Activated CD4-positive, alpha-beta memory T cell treated with anti-CD3 and anti-CD28 coated beads, Interleukin-2, amount 10 ng/mL, durations not matched to agents 7 days and 5 days (primary cell): ENCODE measurements at places on chromosomes 4 and X.

DNA sequence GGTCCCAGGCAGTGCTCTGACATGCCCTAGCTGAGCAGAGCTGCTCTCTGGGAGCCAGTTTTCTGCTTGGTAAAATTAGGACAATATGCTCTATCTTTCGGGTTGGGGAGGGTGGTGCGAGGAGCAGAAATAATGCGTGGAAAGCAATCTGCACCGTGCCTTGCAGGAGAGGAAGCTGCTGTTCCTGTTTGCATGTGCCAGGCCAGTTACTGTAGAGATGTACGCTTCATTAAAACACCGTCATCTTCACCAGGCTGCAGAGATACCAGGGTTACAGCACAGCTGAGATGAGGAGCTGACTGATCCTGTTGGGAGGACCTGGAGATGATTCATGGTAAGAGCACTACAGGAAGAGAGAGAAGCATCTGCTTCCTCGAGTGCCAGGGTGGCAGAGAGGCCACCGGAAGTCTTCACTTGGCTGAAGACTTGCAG is 29.5 kb upstream of the IRF2 start:
- peaks cover 4% of the 10 kb centered on the region for H3K36me3 ChIP-seq
- no peaks in the 10 kb centered on the region for H3K27me3 ChIP-seq
- peak overlapping the region; percentile 79 for H3K27ac ChIP-seq
- H3K4me1 ChIP-seq = peaks cover 37% of the 10 kb centered on the region
- peak overlapping the region; percentile 18 for H3K4me3 ChIP-seq

- H3K4me1 ChIP-seq = no peaks in the 10 kb centered on the region
- H3K27ac ChIP-seq = no peak overlapping the region
- H3K4me3 ChIP-seq = no peak overlapping the region
- no peaks in the 10 kb centered on the region for H3K27me3 ChIP-seq
- H3K36me3 ChIP-seq = no peaks in the 10 kb centered on the region
Measured at GRCh38 chr4:954211-955020, 19.0 kb downstream of the DGKQ start.

- H3K27ac ChIP-seq = no peak overlapping the region
- DNase-seq = no peak
- H3K4me3 ChIP-seq = no peak overlapping the region
- no peaks in the 10 kb centered on the region for H3K4me1 ChIP-seq
Measured at GRCh38 chrX:1894740-1895139, 279.9 kb downstream of the ASMT start.

- peaks cover 18% of the 10 kb centered on the region for H3K36me3 ChIP-seq
- no peaks in the 10 kb centered on the region for H3K27me3 ChIP-seq
- DNase-seq = no peak
- peak overlapping the region; percentile 71 for H3K27ac ChIP-seq
- H3K4me3 ChIP-seq = peak overlapping the region; percentile 69
Measured at GRCh38 chr4:25863831-25864418, 1.1 kb upstream of the SEL1L3 start.

DNA sequence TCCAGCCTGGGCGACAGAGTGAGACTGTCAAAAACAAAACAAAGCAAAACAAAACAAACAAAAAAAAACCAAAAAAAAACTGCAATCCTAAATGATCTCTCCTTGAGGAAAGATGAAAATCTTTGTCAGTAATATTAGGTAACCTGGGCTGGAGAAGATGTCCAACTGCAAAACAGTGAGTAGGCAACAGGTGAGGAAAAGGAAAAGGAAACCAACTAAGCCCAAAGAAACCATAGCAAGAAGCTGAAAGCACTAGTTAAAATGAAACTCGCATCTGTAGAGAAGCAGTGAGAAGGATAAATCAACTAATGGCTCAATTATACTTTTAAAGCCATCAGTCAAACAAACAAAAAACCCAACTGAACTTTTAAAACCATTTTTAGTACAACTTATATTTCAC is 54.2 kb downstream of the ENOX2 start:
- no peaks in the 10 kb centered on the region for H3K36me3 ChIP-seq
- H3K27ac ChIP-seq = no peak overlapping the region
- no peak for DNase-seq
- H3K27me3 ChIP-seq = no peaks in the 10 kb centered on the region
- H3K4me1 ChIP-seq = peaks cover 11% of the 10 kb centered on the region

GRCh38 chr4:152255437-152255836 is 280.5 kb downstream of the FBXW7 start:
- DNase-seq = peak; percentile 83
- H3K27me3 ChIP-seq = peaks cover 3% of the 10 kb centered on the region
- no peak overlapping the region for H3K27ac ChIP-seq
- peaks cover 7% of the 10 kb centered on the region for H3K36me3 ChIP-seq

DNA sequence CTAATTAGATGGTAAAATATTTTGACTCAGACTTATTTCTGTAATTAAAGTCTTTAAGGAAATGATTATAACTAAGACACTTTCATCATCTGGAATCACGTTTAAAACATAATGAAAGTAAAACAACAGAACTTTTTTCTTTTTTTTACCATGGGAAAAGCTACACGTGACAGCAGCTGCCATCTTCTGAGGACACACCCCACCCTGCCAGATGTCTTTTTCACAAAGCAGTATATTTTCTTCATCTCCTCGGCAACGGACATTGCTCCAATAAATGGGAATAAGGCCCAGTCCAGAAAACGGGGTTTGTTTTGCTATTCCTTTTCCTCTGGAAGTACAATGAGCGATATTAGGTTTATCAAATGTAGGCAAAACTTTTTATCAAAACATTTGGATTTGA is 17.5 kb downstream of the PRSS12 start:
- H3K4me3 ChIP-seq = no peak overlapping the region
- DNase-seq = no peak
- no peaks in the 10 kb centered on the region for H3K36me3 ChIP-seq
- peaks cover 7% of the 10 kb centered on the region for H3K27me3 ChIP-seq
- H3K27ac ChIP-seq = no peak overlapping the region
- H3K4me1 ChIP-seq = no peaks in the 10 kb centered on the region

GRCh38 chr4:72513227-72513626 is 55.8 kb downstream of the ADAMTS3 start:
- no peaks in the 10 kb centered on the region for H3K4me1 ChIP-seq
- H3K27ac ChIP-seq = no peak overlapping the region
- no peaks in the 10 kb centered on the region for H3K27me3 ChIP-seq
- no peak overlapping the region for H3K4me3 ChIP-seq

DNA sequence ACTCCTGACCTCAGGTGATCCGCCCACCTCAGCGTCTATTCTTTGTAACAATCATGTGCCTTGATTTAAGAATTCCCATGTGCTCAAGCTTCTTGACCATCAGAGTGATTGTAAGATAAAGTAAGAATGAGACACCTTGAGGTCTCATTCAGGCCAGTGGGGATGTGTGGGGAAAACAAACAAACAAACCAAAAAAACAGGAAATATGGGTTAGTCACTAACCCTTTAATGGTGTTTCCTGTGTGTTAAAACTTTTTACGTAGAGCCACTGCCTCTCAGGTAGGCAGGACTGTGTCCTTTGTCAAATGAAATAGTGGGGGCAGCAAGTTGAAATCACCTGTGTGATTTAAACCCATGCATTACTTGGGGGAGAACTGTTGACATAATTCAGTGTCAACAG is 91.5 kb upstream of the DHRSX start:
- H3K27ac ChIP-seq = peak overlapping the region; percentile 33
- H3K4me1 ChIP-seq = peaks cover 14% of the 10 kb centered on the region
- H3K4me3 ChIP-seq = no peak overlapping the region

DNA sequence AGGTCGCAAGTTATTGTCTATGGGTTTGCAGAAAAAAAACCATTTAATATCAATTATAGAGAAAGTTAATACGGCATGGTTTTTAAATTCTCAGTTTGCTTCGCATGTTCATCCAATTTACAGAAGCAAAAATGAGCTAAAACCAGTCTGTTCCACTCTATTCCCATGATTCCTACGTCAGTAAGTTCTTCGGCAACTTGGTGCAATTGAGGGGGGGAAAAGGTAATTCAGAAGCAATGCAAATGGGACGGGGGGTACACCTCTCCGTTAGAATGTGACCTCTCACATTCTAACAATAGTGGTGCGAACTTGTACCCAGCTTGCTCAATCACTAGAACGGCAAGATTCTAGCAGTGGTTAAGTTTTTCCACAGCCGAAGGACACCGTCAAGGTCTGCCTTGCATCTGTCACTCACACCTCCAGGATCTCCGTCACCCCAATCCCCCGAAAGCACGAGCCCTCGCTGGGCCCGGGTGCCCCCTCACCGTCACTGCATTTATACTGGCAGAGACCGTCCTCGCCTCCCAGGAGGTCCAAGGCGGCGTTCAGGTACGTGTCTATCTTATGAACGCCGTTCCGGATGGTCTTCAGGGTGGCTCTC is 653 bp downstream of the PLA2G12A start:
- peak; percentile 25 for DNase-seq
- H3K4me1 ChIP-seq = peaks cover 19% of the 10 kb centered on the region
- H3K4me3 ChIP-seq = peak overlapping the region; percentile 82
- peaks cover 3% of the 10 kb centered on the region for H3K27me3 ChIP-seq
- peaks cover 8% of the 10 kb centered on the region for H3K36me3 ChIP-seq

DNA sequence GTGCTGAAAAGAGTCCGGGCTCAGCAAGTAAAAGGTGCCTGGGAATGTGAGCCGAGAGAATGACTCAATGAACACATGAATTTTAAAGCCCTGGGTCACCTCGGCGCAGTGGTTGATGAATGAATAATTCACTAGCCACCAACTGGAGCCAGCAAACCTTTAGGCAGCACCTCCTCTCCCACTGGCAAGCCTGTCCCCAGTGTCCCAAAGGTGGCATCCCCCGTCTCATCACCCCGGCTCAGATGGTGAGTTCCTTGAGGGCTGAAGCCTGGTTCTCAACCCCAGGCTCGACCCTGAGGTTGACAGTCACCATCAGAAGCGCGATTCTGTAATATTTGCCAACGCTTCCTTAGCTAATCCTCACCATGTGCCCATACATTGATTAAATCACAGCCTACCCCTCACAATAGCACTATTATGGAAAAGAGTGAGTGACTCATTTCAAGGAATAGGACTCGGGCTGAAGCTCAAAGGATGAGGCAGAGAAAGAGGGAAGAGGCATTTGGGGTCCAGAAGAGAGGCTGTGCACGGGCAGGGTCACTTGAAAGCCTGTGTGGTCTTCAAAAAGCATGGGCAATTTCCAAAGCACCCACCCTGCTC is 2.7 kb upstream of the CCNQ start:
- peaks cover 52% of the 10 kb centered on the region for H3K4me1 ChIP-seq
- no peak for DNase-seq
- H3K4me3 ChIP-seq = peak overlapping the region; percentile 21
- no peak overlapping the region for H3K27ac ChIP-seq

- no peak overlapping the region for H3K27ac ChIP-seq
- peaks cover 5% of the 10 kb centered on the region for H3K4me1 ChIP-seq
- peaks cover 16% of the 10 kb centered on the region for H3K27me3 ChIP-seq
- no peak for DNase-seq
- H3K36me3 ChIP-seq = no peaks in the 10 kb centered on the region
Measured at GRCh38 chrX:103831342-103831802, 685 bp downstream of the RAB9B start.

GRCh38 chr4:122552898-122553297 is 68.0 kb downstream of the IL21 start:
- peaks cover 16% of the 10 kb centered on the region for H3K4me1 ChIP-seq
- H3K4me3 ChIP-seq = no peak overlapping the region
- no peak overlapping the region for H3K27ac ChIP-seq
- H3K36me3 ChIP-seq = peaks cover 5% of the 10 kb centered on the region
- no peak for DNase-seq
- H3K27me3 ChIP-seq = no peaks in the 10 kb centered on the region

- H3K36me3 ChIP-seq = no peaks in the 10 kb centered on the region
- no peak for DNase-seq
- H3K4me3 ChIP-seq = no peak overlapping the region
- H3K27me3 ChIP-seq = no peaks in the 10 kb centered on the region
- no peaks in the 10 kb centered on the region for H3K4me1 ChIP-seq
- no peak overlapping the region for H3K27ac ChIP-seq
Measured at GRCh38 chrX:28542791-28543190, 44.5 kb upstream of the IL1RAPL1 start.

DNA sequence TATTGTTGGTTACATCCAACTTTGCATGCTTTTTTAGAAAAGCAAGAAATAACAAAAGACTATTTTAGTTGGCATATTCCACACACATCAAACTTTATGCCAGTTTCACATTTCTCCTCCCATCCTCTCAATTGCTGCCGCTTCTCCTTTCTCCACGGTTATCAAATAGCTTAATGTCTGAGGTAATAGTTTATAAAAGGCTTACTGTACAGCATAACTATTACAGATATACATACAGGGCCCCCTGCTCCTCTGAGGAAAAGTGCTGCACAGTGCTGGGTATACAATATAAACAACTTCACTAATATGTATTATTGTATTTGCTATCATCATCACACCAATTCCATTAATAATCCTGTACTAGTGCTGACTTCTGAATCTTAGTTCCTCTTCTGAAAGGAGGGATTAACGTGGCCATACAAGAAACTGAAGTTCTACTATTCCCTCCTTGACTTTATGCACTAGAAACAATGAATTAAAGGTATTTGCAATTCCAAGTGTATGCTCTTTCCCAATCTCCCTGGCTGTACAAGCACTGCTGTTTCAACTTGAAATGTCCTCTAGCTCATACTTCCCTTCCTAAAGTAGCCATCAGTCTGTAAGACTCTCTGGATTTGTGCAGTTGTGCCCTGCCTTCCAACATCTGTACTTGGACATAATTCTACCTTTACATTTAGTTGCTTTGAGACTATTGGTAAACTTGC is 2.5 kb downstream of the CCNI start:
- no peak overlapping the region for H3K4me3 ChIP-seq
- peaks cover 3% of the 10 kb centered on the region for H3K27me3 ChIP-seq
- DNase-seq = no peak
- H3K36me3 ChIP-seq = peaks cover 30% of the 10 kb centered on the region
- no peak overlapping the region for H3K27ac ChIP-seq

- H3K4me3 ChIP-seq = no peak overlapping the region
- H3K27ac ChIP-seq = no peak overlapping the region
- no peak for DNase-seq
- peaks cover 14% of the 10 kb centered on the region for H3K27me3 ChIP-seq
- H3K36me3 ChIP-seq = no peaks in the 10 kb centered on the region
Measured at GRCh38 chr4:87589531-87589930, 18.8 kb upstream of the DSPP start.

- H3K27ac ChIP-seq = no peak overlapping the region
- DNase-seq = no peak
- no peaks in the 10 kb centered on the region for H3K36me3 ChIP-seq
Measured at GRCh38 chr4:125952631-125953030, 637.9 kb downstream of the FAT4 start.

GRCh38 chr4:57355101-57355665 is 245.0 kb upstream of the IGFBP7 start:
- no peak overlapping the region for H3K27ac ChIP-seq
- H3K4me1 ChIP-seq = no peaks in the 10 kb centered on the region
- no peak for DNase-seq
- no peak overlapping the region for H3K4me3 ChIP-seq
- no peaks in the 10 kb centered on the region for H3K27me3 ChIP-seq
- H3K36me3 ChIP-seq = no peaks in the 10 kb centered on the region
